CD4-positive, alpha-beta T cell treated with Interleukin-15 for 4 hours (primary cell): ENCODE measurements at places on chromosomes 12 and 14.
A peak's percentile ranks its signal among the peaks of the same experiment; 100 is the strongest.

GRCh38 chr12:4224206-4224889 lies 49.2 kb upstream of the CCND2 start:
- DNase-seq: peak; percentile 15

DNA sequence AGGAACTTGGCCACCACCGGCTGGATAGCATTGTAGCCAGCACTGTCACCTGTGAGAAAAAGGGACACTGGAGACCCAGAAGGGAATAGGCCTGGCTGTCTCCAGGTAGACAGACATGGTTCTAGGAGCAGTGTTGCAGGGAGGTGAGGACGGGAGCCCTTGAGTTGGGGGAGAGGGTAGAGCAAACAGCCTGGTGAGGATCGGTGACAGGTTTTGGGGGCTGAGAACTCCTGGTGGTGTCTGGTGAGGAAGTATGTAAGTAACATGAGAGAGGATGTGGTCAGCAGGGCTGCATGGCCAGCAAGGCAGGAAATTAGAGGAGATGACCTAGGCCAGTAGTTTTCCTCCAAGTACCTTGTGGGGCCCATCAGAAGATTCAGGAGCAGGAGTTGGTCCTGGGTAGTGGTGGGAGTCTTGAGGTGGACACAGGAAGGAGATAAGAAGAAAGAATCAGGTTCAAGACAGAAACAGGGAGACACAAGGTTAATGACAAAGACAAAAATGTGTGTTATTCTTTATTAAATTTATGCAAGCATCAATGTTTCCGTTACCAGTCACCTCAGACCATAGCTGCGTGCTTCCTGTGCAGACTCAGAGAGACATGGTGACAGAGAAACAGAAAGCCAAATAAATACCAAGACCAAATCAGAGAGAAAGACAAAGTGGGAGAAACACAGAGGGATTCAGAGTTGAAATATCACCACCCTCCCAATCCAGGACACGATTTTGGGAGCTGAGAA lies at the start of gene ARHGAP9:
TSS of gene ARHGAP9 (minus strand) at position 491 of the 740 bp plus-strand sequence. CDS start at position 31, 460 bp downstream.
- DNase-seq: peak; percentile 78

DNA sequence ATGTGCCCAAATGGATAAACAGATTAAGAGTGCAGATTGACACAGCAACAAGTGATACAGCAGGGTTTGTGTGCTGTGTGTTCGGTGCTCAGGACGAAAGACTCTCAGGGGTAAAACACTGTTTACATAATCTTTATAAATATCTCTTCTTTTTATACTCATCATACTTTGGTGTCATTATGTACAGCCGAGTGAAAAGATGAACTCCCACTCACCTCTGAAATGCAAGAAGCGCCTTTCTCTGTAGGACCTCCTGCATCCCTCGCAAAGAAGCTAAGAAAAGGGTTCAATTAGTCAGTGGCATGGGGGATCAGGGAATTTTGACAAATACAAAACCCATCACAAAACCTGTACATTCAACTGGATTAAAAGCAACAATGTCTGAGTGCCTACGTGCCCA lies 163.6 kb downstream of the TTC7B start:
- DNase-seq: no peak

GRCh38 chr12:53561590-53561953 lies 54.3 kb upstream of the NPFF start:
- DNase-seq: no peak

GRCh38 chr12:47122602-47123001 lies 42.8 kb upstream of the AMIGO2 start:
- DNase-seq: no peak

- DNase-seq: no peak
Measured at GRCh38 chr12:30754383-30754749, 385 bp downstream of the CAPRIN2 start.

DNA sequence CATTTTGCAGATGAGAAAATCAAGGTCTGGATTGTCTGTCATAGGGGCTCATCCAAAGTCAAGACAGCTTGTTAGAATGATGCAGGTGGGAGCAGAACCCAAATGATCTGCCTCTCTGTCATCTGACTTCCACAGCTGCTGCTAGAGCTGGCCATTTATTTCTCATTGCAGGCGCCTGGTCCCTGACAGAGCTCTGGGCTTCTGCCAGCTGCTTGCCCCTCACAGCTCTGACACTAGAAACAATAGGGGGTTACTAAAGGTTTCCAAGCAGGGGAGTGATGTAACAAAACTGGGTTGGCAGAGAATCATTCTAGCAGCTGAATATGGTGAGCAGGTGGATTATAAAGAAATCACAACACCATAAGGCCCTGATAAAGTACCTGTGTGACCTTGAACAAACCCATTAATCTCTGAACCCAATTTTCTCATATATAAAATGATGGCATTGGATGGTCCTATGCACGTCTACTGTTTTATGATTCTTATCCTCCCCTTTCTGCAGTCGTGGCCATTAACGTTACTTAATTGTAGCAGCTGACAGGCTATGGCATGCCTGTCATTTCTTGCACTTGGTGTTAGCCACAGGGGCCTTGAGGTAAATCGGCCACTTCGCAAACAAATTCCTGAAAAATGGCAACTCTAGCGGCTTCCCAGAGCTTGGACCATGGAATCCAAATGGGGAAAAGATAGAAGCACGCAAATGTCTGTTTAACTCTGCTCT lies 134.6 kb downstream of the RMST start:
- no peak for DNase-seq

- DNase-seq: peak; percentile 91
Measured at GRCh38 chr14:91349481-91350074, 68.0 kb downstream of the CCDC88C start.

- peak; percentile 14 for DNase-seq
Measured at GRCh38 chr14:106024983-106025604, 498.7 kb downstream of the TMEM121 start.

DNA sequence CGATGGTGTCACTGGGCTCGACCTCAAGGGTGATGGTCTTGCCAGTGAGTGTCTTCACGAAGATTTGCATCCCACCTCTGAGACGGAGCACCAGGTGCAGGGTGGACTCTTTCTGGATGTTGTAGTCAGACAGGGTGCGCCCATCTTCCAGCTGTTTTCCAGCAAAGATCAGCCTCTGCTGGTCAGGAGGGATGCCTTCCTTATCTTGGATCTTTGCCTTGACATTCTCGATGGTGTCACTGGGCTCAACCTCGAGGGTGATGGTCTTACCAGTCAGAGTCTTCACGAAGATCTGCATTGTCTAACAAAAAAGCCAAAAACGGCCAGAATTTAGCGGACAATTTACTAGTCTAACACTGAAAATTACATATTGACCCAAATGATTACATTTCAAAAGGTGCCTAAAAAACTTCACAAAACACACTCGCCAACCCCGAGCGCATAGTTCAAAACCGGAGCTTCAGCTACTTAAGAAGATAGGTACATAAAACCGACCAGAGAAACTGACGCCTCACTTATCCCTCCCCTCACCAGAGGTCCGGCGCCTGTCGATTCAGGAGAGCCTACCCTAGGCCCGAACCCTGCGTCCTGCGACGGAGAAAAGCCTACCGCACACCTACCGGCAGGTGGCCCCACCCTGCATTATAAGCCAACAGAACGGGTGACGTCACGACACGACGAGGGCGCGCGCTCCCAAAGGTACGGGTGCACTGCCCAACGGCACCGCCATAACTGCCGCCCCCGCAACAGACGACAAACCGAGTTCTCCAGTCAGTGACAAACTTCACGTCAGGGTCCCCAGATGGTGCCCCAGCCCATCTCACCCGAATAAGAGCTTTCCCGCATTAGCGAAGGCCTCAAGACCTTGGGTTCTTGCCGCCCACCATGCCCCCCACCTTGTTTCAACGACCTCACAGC lies 717 bp downstream of the UBC start:
- peak; percentile 93 for DNase-seq
